ENCODE measurements at places on chromosomes 6 and 20. TPM values are rescaled to one million over a fixed set of nuclear protein-coding genes. Genes with fewer than 3 reads are reported as not detected.

The IRF4 gene
- not detected for total RNA-seq

The MYLK2 gene
- total RNA-seq, result not detected

The DEFB132 gene
- not detected for total RNA-seq

The CRISP3 gene
- not detected for total RNA-seq

The TINAG gene
- total RNA-seq, result not detected

The IL20RA gene
- total RNA-seq, result 0.90 TPM

The C2 gene
- total RNA-seq, result 4.4 TPM

The STMND1 gene
- total RNA-seq, result not detected

The CNKSR3 gene
- 11.7 TPM for total RNA-seq

The TREM2 gene
- not detected for total RNA-seq

The TTLL9 gene
- 0.41 TPM for total RNA-seq

The METTL24 gene
- 0.09 TPM for total RNA-seq

The SLC4A11 gene
- total RNA-seq, result 0.49 TPM

The BPI gene
- total RNA-seq, result 1.4 TPM

The NTSR1 gene
- 8.0 TPM for total RNA-seq

The NOX3 gene
- total RNA-seq, result not detected

The TRIM26 gene
- 32.4 TPM for total RNA-seq

The SAMD10 gene
- total RNA-seq, result 0.16 TPM

The PRSS16 gene
- total RNA-seq, result not detected

The FOXQ1 gene
- total RNA-seq, result 1.3 TPM

The BIRC7 gene
- 0.25 TPM for total RNA-seq

The SLPI gene
- total RNA-seq, result 0.63 TPM

The SNX3 gene
- 266 TPM for total RNA-seq

The GSTA2 gene
- total RNA-seq, result not detected

The DEFB124 gene
- not detected for total RNA-seq

The CFAP206 gene
- 0.27 TPM for total RNA-seq

The ATXN1 gene
- total RNA-seq, result 39.3 TPM

The IL17A gene
- not detected for total RNA-seq

The PKIB gene
- total RNA-seq, result 0.57 TPM

The CST2 gene
- total RNA-seq, result not detected

The FAXC gene
- total RNA-seq, result 0.54 TPM

The SCRT2 gene
- total RNA-seq, result not detected

The BFSP1 gene
- 3.5 TPM for total RNA-seq

The PLG gene
- 2.9 TPM for total RNA-seq

The REM1 gene
- not detected for total RNA-seq

The NMBR gene
- total RNA-seq, result not detected

The ASIP gene
- not detected for total RNA-seq

The RNF39 gene
- total RNA-seq, result not detected

The PTPRK gene
- 27.1 TPM for total RNA-seq

The BHLHE23 gene
- not detected for total RNA-seq

The CCDC170 gene
- 0.82 TPM for total RNA-seq

The ZNF217 gene
- total RNA-seq, result 15.8 TPM

The LIN28B gene
- not detected for total RNA-seq

The SLC16A10 gene
- not detected for total RNA-seq

The OLIG3 gene
- 0.74 TPM for total RNA-seq

The HLA-G gene
- total RNA-seq, result not detected

The KIAA0408 gene
- 12.8 TPM for total RNA-seq

The RIMS1 gene
- not detected for total RNA-seq

The TSPO2 gene
- not detected for total RNA-seq

The BNIP5 gene
- not detected for total RNA-seq

The GPX5 gene
- total RNA-seq, result not detected

The APOBEC2 gene
- 0.16 TPM for total RNA-seq

The DTNBP1 gene
- 5.8 TPM for total RNA-seq

The TMEM170B gene
- total RNA-seq, result 1.4 TPM

The EDN1 gene
- total RNA-seq, result 7.4 TPM

The ABHD16B gene
- not detected for total RNA-seq

All from fibroblast of the aortic adventitia (primary cell).